ENCODE measurements at places on chromosomes 12 and 14.

- DNase-seq, result no peak
Observed at GRCh38 chr14:35133542-35134328, 11.4 kb downstream of the PRORP start.

- DNase-seq, result no peak
Observed at GRCh38 chr14:101069228-101069549, 165.7 kb upstream of the RTL1 start.

DNA sequence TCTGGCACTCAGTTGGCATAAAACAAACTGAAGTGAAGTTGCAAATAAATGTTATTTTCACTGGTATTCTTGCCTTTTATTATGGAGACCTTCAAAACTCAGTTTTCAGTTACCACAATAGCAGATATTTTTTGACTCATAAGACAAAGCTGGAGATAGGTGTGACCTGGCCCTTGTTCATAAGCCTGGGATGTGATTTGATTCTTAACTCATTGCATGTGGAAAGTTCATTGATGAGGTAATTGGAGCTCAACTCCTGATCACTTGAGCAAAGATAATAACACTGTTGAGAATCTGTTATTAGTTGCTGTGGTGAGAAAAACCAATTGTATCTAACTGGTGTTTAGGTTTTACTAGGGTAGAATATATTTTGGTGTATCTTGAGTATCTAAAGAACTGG, 105.1 kb downstream of the AEBP2 start:
- no peak for DNase-seq

DNA sequence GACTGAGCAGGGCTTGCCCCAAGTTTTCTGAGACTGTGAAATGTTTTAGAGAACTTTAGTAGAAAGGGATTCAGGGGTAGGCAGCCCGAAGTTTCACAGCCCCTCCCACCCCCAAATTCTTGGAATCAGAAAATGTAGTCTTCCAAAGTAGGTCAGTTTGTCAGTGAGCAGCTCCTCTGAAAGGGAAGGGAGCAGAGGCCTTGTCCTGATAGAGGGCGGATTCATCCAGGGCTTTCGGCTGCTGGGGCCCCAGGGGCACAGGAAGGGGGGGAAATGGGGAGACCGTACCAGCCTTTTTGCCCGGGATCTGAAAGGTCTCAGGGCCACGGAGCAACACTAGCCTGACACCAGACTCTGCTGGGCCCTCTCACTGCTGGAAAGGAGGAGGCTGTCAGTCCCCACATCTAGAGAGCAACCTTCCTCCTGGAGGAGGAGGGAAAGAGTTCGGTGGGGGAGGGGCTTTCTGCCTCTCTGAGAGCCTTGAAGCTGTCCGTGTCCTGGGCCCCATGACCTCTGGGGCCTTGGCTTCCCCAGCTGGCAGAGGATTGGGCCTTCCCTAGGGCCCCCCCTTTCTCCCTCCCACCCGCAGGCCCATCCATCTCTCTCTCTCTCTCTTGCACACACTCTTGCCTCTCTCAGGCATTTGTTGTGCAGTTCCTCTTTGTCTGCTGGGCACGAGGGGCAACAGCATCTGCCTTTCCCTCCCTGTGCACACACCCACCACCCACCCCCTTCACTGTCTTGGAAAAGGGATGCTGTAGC, at the start of gene IKZF4:
IKZF4 (plus strand) TSS at position 621 of the 762 bp plus-strand sequence. CDS start 451 bp downstream, outside the sequence.
- no peak for DNase-seq

- no peak for DNase-seq
Observed at GRCh38 chr12:32061033-32061432, 45.6 kb upstream of the BICD1 start.

- DNase-seq, result no peak
Observed at GRCh38 chr12:14931359-14931758, 7.0 kb downstream of the ERP27 start.

DNA sequence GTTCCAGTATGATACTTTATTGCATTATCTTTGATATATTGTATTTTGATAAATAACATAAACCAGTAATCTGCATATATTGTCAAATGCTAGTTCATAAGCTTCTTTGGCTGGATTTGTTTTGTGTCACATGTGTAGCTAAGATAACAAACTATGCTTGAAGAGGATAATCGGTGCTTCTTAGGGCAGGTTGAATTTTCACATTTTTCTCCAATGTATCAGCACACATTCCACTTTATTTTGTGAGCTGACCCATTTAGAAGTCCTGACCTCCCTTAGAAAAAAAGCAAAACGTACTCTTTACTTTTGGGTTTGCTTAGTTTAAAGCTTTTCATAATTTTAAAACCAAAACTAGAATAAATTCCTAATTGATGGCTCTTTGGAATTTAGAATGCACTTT, 277.7 kb upstream of the DDHD1 start:
- DNase-seq, result no peak

DNA sequence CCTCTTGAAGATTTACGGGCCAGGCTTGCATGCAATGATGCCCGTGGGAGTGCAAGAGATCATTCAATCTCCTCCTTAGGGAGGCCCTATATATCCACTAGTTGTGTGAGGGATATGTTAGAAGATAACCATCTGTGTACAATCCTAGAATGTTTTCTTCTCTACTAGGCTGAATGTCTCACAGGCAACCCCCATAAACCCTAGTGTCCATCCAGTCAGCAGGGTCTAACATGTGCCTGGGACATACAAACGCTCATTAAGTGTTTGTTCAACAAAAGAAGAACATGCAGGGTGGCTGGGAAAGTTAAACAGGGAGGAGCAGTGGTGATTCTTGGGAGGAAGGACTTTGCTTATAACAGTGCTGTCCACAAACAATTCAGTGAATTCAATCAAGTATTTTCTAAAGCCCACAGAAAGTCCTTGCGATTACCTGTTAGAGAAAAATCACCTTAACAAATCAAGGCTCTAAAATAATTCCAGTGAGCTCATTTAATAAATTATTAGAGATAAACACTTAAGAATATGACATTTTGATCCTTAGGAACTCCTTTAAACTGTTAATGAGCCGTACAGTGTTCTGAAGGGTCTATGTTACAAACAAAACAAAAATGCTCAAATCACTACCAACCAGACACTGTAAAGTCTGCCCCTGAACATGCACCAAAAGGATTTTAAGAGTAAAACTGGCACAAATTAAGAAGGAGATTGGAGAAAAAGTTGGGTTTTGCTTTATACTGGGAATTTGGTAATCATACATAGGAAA, 96.6 kb upstream of the FERMT2 start:
- no peak for DNase-seq

- no peak for DNase-seq
Observed at GRCh38 chr12:52280796-52281560, 6.5 kb downstream of the KRT86 start.

DNA sequence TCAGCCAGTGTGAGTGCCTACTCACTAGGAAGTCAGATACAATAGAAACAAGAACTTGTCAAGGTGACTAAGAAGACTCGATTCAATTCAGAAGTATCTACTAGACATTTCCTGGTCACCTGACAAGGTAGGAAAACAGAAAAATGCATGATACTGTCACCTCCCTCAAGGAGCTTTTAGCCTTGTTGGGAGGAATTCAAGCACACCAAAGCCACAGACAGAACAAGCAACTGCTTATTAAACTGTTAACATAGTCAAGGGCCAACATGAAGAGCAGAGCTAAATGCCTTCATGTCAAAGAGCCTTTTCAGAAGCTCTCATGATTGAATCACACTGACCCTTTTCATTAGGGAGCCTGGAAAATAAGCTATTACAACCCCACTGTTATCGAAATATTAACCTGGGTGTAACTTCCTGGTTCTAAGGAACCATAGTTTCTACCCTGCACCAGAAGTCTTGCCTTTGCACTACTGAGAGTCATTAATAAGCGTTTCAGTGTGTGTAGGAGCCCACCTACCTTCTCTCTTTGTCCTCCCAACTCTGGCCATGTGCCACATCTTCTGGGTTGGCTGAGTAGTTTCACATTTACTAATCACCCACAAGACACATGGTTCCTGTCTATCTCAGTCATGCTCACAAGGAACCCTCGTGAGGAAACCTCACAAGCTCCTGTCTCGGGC, 31.0 kb upstream of the LGALS3 start:
- peak; percentile 16 for DNase-seq

- DNase-seq, result no peak
Observed at GRCh38 chr12:53660041-53660440, 15.8 kb downstream of the ATP5MC2 start.

- no peak for DNase-seq
Observed at GRCh38 chr12:112025808-112026375, 12.7 kb downstream of the ERP29 start.

DNA sequence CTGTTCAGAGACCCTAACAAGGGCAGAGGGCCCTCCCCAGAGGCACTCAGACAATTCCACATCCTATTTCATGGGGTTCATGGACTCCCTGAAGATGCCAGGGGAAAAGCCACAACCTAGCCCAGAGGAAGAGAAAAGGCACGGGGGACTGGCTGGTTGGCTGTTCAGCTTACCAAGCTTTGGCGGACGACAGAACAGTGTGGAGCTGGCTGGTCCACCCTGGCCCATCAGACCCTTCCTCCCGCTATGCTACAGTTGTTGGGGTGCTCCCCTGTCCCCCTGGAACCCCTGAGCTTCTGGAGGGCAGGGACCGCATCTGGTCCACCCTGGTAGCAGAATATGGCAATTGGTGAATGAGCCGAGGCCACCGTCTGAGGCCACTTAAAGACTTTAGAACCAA, 6.3 kb downstream of the TESC start:
- DNase-seq, result no peak

GRCh38 chr12:67047634-67048033, 221.5 kb upstream of the CAND1 start:
- DNase-seq, result no peak

DNA sequence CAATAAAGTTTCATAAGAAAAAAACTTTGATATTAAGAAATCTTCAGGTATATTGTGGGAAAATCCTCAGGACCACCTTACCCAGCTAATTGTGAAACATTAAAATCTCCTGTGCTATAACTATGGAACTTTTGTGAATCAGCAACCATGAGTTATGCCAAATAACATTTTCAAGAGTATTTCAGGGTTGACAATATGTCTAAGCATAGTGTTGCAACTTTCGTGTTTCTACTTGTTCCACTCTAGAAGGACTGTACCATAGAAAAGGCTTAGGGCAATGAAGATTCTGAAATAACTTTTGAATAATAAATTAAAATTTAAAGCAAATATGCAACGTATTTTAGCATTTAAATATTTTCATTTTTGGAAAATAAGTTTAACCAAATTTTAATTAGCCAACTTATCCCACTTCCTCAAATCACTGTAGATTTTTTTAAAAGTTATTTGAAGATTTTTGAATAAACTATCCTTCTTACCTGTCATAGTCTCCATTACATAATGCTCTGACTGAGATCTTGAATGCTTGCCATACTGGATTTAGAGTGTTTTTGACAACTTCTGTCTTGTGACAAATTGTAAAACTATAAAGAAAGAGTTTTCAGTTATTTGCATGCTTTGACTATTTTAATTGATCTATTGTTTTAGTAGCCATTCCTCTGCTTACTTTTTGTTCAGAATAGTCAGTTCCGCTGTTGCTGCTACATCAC, 143.6 kb downstream of the CPNE8 start:
- no peak for DNase-seq

- DNase-seq, result no peak
Observed at GRCh38 chr12:4202487-4202886, 71.1 kb upstream of the CCND2 start.

DNA sequence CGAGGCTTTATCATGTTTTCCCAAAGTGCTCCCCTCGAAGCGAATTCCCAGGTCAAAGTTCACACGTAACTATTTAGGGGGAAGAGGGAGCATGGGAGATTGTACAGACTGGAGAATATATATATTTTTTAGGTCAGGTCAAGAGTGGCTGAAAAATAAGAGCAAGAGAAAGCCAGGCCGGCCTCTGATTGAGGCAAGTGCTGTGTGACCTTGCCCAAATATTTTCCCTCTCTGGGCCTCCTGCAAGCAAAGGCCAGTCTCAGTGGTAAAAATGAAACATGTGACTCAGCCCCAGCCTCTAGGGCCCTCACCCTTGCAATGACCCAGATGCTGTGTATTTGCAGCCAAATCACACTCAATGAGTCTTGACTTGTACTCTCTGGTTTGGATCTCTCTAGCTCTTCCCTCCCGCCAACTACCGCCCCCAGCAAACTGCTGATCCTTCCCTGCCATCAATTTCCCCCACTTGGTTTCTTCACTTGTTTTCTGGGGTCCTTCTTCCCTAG, 34.1 kb downstream of the SMUG1 start:
- DNase-seq, result no peak

DNA sequence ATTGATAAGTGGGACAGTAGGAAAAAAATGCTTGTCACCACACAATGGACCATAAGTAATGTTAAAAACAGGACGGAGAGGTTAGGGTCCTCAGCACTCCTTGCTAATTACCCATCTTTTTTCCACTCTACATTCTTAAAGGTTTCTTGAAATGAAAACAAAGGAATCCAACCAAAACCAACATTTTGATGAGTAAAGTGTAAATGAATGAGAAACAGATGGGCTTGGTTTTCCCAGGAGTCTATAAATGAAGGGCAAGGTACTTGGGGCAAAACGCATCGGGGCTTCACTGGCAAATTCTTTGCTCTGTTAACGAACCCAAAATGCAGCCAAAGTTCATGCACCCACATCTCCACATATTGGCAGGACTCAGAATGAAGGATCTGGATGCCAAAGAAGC, 129.2 kb upstream of the BMP4 start:
- no peak for DNase-seq

DNA sequence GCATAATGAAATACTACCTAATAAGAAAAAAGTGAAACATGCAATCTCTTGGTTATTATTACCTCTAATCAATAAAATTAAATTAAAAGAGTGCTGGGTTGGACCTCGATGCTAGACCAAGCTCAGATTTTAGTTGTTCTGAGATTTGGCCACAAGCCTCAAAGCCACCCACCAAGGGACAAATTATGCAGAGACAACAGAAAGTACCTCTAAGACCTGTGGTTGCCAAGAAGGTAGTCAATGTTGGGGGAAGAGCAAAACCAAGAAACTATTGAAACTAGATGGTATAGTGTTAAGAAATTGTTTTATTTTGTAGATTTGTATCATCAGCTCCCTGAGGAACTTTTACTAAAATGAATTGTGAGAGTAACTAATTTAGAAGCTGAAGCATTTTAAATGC, 43.8 kb upstream of the ARID2 start:
- no peak for DNase-seq

GRCh38 chr12:76976777-76977382, 88.5 kb downstream of the E2F7 start:
- DNase-seq, result no peak
